Smooth muscle cell of bladder (primary cell): ENCODE measurements at places on chromosomes 1 and 21. TPM values are rescaled to one million over a fixed set of nuclear protein-coding genes. Genes with fewer than 3 reads are reported as not detected.

Gene KCNC4
- 0.57 and 2.8 TPM in 2 replicates for total RNA-seq

Gene NCAM2
- 1.8 and 9.6 TPM in 2 replicates for total RNA-seq

Gene C4BPA
- under 0.01 TPM in 1 of 2 replicates, not detected in the other for total RNA-seq

Gene PDE9A
- 3.5 and 6.0 TPM in 2 replicates for total RNA-seq

Gene GSTM3
- total RNA-seq = 215 and 220 TPM in 2 replicates

Gene TRNAU1AP
- 22.8 and 23.3 TPM in 2 replicates for total RNA-seq

Gene SMIM1
- total RNA-seq = 2.0 and 2.6 TPM in 2 replicates

Gene TTC22
- not detected in 2 replicates for total RNA-seq

Gene USP1
- 12.3 and 15.2 TPM in 2 replicates for total RNA-seq

Gene C1QB
- not detected in 2 replicates for total RNA-seq

Gene AUNIP
- total RNA-seq = 0.28 TPM in 2 replicates

Gene CCDC27
- total RNA-seq = not detected in 2 replicates

Gene MTARC2
- 4.6 and 6.7 TPM in 2 replicates for total RNA-seq

Gene SLC9C2
- total RNA-seq = not detected in 2 replicates

Gene ELF3
- 0.18 and 0.28 TPM in 2 replicates for total RNA-seq

Gene SYT14
- 0.65 and 1.8 TPM in 2 replicates for total RNA-seq

Gene GBP2
- total RNA-seq = 67.4 and 71.0 TPM in 2 replicates

Gene RIPPLY3
- total RNA-seq = not detected in 2 replicates

Gene RNF19B
- total RNA-seq = 8.7 and 8.8 TPM in 2 replicates

Gene SZRD1
- 13.4 and 21.3 TPM in 2 replicates for total RNA-seq

Gene KCNT2
- 3.4 and 4.8 TPM in 2 replicates for total RNA-seq

Gene RIMS3
- 0.14 and 0.18 TPM in 2 replicates for total RNA-seq

Gene PIGV
- 18.1 and 22.2 TPM in 2 replicates for total RNA-seq

Gene ALX3
- not detected in 2 replicates for total RNA-seq
